ENCODE measurements at places on chromosomes 7 and 10.

GRCh38 chr10:69901628-69902505, 100.2 kb downstream of the COL13A1 start:
- peak; percentile 43 for DNase-seq

GRCh38 chr10:32953277-32953927, 4.6 kb downstream of the ITGB1 start:
- peak; percentile 75 for DNase-seq

- DNase-seq: no peak
Measured at GRCh38 chr7:112101201-112101846, 104.9 kb downstream of the DOCK4 start.

- no peak for DNase-seq
Measured at GRCh38 chr7:38274927-38275620, 1.6 kb upstream of the TARP start.

DNA sequence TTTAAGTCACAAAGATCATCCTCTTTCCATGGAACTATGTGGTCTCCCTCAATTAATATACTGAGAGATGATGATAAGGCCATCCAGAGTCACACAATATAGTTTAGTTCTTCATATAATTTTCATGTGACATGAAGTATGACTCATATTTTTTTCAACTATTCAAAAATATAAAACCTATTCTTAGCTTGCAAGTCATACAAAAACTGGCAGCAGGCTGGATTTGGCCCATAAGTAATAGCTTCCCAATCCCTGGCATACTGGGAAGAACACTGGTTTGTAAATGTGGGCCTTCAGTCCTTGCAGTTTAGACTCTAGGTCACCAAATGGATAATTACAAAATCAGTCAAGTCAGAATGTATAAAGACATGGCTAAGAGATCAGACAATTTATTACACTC, 356.6 kb downstream of the PPP1R3A start:
- DNase-seq: no peak

GRCh38 chr10:70324339-70324861, 40.6 kb upstream of the NPFFR1 start:
- DNase-seq: no peak
